AG09319 (cell line): ENCODE measurements at places on chromosomes 3 and 15.

DNA sequence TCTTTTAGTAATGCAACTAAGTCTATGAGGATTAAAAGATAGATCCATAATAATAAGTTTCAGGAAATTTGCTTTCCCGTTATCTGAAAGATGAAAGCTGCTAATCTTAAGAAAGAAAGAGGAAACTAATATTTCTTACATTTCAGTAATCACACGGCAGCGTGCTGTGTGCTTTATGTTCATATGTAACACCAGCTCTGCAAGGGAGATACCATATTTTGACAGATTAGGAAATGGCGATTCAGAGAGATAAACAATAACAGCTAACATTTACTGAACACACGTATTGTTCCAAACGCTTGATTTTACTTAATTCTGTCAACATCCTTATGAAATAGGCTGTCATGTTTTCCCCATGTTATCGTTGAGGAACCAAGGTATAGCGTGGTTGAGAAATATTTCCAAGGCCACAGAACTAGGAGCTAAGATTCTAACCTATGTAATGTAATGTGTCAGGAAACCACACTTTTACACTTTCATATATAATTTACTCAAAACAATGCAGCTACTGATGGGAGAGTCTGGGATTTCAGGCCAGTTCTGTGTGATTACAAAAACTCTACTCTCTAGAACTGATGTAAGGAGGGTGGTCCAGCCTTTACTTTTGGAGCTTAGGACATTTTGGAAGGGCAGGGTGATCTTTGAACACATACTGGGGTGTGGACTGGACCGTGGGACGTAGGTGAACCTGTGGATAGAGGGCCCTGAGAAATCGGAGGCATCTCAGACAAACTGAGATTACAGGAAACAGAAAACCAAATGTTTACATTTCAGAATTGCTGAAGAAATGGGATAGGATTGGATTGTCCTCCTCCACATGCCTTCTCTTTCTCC, 100.6 kb downstream of the IL1RAP start:
- no peak for DNase-seq

DNA sequence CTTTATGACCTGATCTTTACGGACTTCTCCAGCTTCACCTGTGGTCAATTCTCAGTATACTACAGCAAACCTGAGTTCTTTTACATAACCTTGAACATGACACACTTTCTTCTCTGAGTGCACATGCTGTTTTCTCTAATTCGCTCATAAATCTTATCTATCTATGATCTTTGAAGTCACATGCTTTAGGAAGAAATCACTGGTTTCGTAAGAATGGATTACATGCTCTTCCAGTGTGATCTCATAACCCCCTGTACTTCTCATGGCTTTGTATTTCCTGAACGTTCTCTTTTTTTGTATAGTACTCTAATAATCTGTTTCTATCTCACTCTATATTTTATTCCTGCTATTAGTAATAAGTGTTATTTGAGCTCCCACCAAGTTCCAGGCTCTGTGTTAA, 1165.2 kb downstream of the TBL1XR1 start:
- DNase-seq, result no peak

GRCh38 chr15:62505762-62506161, 340.7 kb upstream of the C2CD4B start:
- DNase-seq, result no peak

DNA sequence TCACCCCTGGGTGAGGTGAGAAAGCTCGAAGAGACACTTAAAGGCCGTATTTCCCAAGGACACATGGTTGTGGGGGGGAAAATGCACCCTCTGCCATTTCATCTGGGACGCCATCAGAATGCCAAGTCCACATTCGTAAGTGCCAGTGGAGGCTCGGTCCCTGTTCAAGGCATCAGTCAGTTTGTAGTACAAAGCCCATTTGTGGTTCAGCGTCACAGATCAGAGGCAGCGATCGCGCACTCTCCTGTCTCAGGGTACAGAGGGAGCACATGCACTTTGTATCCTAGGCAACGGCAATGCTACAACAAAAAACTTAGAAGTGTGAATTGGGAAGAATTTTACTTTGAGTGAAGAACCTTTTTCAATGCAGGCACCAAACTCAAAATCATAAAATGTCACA, 27.2 kb downstream of the SEMA6D start:
- no peak for DNase-seq

DNA sequence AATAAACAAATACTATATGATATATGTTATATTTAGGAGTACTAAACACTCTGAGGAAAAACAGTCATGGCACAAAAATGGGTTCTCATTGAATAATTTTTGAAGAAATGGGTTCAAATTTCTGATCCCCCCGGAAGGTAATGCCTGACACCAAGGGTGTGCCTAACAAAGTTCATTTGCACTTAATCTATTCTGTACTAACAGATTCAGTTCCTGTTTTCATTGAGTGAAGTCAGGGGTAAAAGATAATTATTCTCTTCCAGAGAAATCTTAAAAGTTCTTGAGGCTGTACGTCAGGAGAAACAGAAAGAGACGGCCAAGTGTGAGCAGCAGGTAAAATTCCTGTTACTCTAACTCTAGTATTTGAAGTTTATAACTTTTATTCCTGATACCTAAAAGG, 34.5 kb upstream of the TMEM42 start:
- DNase-seq, result no peak

- no peak for DNase-seq
Measured at GRCh38 chr3:72694398-72694797, 153.8 kb downstream of the SHQ1 start.
